MV-4-11 (cell line): ENCODE measurements at places on chromosomes 3 and 15.
A peak's percentile ranks its signal among the peaks of the same experiment; 100 is the strongest.

GRCh38 chr3:187616307-187616972, 53.8 kb downstream of the SST start:
- DNase-seq: peak; percentile 50

DNA sequence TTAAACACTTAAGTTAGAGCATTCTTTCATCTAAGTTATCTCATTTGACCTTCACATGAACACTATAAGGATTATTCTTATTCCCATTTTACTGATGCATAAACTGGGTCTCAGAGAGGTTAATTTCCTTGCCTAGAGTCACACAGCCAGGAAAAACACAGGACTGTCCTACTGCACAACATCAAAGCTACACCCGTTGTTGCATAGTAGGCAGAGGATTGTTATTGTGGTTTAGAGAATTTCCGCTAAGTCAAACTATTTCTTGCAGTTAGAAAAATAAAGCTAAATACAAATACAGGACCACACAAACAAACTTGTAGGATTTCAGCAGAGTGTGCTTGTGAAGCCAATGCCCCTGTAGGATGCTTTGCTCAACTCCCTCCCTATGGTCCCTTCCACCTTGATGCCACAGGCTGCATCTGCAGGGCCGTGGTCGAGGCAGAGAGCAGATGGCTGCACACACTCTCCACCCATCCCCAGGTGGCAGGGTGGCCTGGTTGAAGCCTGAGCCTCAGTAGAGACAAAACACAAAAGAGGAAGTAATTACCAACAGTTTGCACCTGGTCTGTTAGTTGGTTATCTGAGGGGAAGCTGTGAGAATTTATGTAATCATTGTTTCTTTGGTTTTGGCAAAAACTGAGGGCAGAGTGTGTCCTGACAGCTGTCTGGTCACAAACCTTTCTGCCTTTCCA, 41.1 kb upstream of the SKOR1 start:
- peak; percentile 89 for DNase-seq

- DNase-seq: no peak
Measured at GRCh38 chr3:24365168-24365567, 129.5 kb downstream of the THRB start.

GRCh38 chr3:130342821-130343661, 2.4 kb upstream of the COL6A5 start:
- DNase-seq: no peak

DNA sequence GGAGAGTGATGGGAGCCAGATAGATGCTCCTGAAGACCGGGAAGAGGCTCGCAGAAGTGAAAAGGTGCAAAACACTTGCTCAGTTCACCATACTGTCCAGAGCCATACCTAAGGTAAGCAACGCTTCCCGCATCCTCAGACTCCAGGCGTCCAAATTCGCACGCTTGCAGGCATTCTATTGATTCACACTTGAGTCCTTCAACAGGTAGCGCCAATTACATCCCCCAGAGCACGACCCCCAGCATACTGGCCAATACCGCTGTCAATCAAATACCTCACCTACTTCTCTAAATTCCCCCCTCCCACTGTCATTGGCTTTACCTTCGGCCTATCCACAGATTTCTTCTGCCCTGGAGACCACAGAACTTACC, 361 bp upstream of the STXBP5L start:
- no peak for DNase-seq

DNA sequence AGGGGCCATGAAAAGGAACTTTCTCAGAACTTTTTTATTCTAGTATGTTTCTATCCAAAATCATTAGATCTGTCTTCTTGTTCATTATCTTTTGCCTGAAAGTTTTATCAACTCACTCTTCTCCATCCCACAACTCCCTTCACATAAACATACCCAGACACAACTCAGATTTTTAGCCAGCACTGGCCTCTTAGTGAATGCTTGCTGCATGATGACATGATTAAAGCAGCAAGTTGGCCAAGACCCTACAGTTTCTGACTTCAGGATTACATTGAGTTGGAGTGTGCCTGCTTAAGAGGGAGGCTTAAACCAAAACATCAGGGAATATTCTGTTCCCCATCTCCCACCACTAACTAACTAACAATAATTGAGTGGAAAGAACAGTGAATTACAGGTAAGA, 38.1 kb downstream of the PLSCR2 start:
- DNase-seq: no peak

DNA sequence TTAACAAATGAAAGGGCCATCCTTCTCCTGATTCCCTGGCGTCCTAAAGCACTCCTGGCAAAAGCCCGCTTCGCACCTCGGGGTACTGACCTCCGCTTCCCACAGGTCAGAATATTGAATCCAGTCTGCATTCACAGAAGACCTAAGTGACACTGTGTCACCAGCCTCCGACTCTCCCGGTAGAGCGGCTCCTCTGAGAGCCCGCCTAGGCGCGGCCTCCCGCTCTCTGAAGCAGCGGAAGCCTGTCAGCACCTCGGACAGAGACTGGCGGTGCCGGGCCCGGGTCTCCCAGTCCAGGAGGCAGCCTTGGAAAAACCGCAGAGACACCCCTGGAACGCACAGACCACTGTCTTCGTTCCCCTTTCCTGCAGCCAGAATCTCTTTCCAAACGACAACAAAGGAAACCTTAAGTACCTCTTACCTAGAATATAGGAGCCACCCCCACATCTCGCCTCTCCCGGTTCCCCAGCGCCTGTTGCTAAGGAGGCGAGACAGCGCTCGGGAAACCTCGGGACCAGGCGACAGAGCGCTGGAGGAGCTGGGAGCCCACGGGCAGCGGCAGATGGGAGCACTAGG, 1.2 kb downstream of the GABRB3 start:
- no peak for DNase-seq

DNA sequence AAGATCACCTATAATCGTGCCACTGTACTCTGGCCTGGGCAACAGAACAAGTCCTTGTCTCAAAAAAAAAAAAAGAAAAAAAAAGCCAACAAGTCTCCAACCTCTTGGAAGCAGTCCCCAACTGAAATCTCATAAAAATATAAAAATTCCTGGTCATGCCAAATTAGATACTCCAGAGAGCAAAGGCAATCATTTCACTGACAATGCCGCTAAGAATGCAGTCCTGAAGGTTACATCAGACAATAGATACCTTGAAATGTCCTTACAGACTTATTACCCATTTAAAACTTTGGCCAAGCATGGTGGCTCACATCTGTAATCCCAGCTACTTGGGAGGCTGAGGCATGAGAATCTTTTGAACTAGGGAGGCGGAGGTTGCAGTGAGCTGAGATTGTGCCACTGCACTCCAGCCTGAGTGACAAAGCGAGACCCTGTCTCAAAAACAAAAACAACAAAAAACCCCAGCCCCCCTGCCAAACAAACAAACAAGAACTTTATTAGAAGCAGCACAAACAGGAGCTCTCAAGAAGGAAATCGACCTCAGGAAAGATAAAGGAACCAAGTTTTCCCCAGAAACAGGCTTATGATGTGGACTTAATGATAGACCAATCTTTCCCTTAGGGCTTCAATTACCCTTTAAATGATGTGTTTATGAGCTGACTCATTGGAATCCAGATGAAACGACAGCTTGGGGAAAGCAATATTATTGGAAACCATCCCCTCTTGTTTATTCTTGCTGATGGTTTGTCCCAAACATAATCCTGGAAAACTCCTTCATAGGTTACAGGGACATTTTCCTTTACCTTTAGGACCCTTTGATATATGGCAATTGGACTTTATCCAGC, 53.1 kb upstream of the XCR1 start:
- no peak for DNase-seq

DNA sequence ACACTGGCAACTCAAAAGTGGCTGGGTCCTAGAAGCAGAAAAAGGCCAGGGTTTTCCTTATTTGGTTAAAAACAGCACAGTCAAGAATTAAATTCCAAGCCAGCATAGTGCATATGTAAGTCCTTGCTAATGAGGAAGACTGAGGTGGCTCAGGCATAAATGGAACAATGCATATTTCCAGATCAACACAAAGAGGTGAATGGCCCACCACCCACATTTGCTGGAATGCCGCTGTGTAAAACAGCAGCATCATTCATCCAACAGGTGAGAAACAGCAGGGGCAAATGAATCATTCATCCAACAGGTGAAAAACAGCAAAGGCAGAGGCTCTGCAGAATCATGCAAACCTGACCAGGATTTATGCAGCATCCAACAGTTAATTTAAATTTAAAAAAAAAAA, 32.9 kb downstream of the GPR176 start:
- no peak for DNase-seq

DNA sequence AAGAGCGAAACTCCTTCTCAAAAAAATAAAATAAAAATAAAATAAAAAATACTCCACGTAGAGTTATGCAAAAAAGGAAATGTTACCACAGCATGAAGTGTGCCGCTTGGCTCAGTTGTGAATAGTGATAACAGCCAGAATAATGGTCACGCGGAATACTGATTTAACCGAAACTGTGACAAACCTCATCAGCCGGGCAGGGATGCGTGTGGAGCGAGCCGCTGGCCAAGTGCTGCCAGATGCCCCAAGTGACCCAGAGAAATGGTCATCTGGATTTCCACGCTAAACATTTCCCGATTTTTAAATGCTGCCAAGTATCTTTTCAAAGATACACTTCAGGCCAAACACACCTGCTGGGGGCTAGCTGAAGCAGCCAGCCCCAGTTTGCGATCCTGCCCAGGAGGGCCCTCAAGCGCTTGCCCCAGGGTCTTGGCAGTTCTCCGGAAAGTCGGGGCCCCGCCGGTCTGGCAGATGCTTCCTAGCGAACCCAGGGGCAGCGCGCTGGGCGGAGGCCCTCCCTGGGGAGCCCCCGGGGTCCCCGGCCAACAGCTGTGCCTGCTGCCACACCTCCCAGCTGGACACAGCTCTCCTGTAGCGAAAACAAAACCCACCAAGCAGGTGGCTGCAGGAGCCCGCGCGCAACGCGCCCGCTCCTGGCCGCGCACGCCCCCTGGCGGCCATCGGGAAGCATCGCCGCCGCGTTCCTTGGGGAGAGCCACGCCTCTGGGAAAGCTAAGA, 35.1 kb downstream of the CMTM6 start:
- peak; percentile 9 for DNase-seq

DNA sequence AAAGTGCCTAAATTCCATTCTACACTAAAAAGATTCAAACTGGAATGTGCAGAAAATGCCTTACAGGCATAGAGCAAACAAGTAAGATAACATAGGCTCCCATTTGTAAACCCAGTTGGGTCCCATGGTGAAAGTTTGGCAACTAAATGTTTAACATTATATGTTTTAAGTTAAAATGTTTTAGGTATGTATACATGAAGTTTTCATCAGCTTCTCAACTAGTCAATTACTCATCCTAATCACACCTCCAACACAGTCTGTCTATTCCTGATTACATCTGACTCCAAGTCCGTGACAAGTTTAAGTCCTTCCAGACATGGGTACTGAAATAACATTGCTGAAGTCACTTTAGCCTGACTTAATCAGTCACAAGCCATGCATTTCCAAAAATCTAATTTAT, 25.0 kb downstream of the MYLK start:
- DNase-seq: no peak

DNA sequence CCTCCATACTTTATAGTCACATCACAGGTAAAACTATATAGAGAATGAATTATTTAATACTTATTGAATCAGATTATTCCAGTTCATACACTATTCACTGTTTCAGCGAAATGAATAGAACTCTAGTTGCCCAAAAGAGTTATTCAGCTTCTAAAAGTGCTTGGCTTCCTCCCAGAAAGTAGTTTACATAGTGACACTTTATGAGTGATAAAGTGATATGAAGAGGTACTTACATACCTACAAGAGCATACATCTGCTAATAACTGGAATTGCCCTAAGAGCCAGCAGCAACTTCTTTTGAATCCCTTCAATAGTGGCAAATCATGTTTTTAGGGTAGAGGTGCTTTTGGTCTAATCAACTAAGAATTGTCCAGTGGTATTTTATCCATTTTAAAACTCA, 635.1 kb upstream of the AGTR1 start:
- DNase-seq: no peak

DNA sequence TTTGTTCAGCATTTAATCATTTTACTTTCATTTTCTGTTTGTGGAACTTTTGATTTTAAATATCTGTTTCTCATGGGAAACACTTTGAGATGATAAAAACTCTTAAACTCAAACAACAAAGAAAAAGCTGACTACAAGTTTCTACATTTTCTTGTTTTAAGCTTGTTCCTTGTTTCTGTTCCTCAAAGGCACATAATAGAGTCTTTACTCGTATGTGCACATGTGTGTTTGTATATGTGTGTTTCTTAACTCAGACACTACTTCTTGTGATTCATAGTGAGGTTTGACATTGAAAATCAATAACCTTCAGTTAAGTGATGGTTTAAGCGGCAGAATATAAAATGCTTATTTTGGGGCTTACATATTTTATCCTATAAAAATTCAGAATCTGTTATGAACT, 786.7 kb upstream of the EPHA6 start:
- DNase-seq: peak; percentile 79

DNA sequence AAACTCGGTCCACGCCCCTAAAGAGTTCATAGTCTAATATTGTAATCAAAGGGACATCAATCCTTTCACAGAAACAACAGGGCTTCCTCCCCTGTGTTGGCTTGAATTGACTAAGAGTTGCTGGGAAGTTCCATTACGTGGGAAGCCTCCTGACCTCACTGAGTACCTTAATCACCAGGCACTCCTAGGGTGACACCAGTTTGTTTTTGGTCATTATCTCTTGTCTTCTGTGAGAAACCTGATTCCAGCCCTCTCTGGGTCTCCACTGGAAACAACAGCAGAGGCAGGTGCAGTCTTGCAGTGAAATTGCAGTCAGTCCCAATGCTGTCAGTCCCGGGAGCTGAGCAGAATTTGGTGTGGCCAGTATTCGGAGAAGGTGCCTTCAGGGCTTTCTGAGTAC, 55.4 kb downstream of the BOC start:
- no peak for DNase-seq

DNA sequence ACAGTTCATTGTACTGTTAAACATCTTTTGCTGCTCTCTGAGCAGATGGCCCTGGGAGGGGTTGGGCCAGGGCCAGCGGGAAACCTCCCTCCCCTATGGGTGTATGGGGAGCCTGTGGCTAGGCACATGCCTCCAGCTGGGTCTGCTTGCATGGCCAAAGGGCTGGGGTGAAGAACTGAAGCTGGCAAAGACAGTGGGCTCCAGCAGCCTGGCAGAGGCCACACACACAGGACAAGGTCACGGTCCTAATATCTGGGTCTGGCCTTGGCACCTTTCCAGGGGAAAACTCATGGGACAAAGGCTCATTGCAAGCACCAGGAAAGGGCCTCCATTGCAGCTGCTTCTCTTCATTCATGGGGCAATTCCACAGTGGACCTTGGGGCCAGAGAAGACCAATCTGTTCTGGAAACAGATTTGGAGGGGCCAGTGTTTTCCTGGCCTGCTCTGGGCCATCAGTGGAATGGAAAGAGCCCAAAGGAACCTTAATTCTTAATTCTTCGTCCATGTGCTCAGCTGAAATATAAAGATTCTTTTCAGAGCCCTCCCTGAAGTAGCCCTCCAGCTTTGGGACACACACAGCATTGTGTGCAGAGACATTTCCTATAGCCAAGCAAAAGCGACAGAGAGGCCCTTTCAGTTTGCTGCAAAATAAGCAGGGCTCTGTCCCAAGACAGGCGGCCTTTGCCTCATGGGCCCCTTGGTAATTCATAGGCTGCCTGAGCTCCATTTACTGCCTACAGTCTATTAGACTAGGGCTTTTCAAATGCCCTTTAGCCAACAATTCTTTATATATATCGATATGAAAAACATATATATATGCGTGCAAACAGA, 11.3 kb upstream of the LIMD1 start:
- no peak for DNase-seq

GRCh38 chr3:192726385-192726784, 956 bp downstream of the FGF12 start:
- DNase-seq: no peak
